Activated CD4-positive, alpha-beta memory T cell treated with anti-CD3 and anti-CD28 coated beads for 36 hours (primary cell): ENCODE measurements at places on chromosomes 11 and 22. TPM values are rescaled to one million over a fixed set of nuclear protein-coding genes. Genes with fewer than 3 reads are reported as not detected.
A peak's percentile ranks its signal among the peaks of the same experiment; 100 is the strongest.

Gene CCDC157
- total RNA-seq = 2.9 TPM

Gene IGSF9B
- total RNA-seq = 24.6 TPM

Gene CRACR2B
- total RNA-seq = 2.3 TPM

Gene DEPDC7
- total RNA-seq = 0.86 TPM

Gene OR4D5
- total RNA-seq = not detected

Gene OR52H1
- not detected for total RNA-seq

GRCh38 chr11:36509201-36509639 is 852 bp downstream of the TRAF6 start:
- H3K27me3 ChIP-seq = peaks cover 3% of the 10 kb centered on the region
- H3K4me1 ChIP-seq = peaks cover 33% of the 10 kb centered on the region
- H3K36me3 ChIP-seq = peaks cover 2% of the 10 kb centered on the region
- peak; percentile 57 for DNase-seq

DNA sequence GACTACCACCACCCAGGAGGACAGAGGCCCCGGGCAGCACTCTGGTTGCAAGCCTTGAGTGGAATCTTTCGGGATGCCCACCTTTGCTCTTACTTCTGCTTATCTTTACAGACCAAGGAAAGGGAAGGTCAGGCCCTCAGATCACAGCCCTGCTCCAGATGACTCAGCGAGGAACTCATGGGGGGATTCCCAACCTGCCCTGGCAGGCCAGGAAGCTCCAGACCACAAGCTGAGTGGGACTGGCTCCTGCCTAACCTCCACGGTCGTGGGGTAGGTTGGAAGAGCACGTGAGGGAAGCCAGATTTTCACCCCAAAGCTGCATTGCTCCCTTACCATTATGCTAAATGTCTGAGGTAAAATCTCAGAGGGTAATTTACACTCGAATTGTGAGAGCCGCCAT is 11.8 kb downstream of the TBC1D10A start:
- no peaks in the 10 kb centered on the region for H3K27me3 ChIP-seq
- peak overlapping the region; percentile 84 for H3K27ac ChIP-seq
- peaks cover 10% of the 10 kb centered on the region for H3K36me3 ChIP-seq
- peak; percentile 76 for DNase-seq

DNA sequence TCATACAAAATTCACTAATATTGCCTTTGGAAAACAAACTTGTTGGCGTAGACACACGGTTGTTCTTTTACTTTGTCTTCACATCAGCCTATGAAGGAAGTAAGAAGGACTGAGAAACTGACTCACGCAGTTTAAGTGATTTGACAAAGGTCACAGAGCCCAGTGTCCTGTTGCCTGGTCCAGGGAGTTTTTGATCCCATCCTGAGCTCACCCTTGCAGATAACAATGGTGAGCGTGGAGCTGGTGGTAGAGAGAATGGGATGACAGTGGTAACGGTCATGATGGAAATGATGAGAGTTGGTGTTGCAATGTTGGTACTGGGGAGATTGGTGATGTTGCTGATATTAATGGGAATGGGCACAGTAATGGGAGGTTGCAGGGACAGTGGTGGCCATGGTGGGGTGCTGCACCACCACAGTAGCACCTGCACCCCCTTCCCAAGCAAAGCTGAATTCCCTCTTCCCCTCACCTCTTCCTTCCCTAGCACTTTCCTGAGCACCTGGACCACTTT is 22.0 kb downstream of the CREB3L1 start:
- peaks cover 7% of the 10 kb centered on the region for H3K4me1 ChIP-seq
- H3K4me3 ChIP-seq = no peak overlapping the region
- no peak for DNase-seq
- H3K27ac ChIP-seq = no peak overlapping the region
- peaks cover 15% of the 10 kb centered on the region for H3K27me3 ChIP-seq

- no peaks in the 10 kb centered on the region for H3K36me3 ChIP-seq
- H3K27me3 ChIP-seq = peaks cover 30% of the 10 kb centered on the region
- peaks cover 11% of the 10 kb centered on the region for H3K4me1 ChIP-seq
- no peak for DNase-seq
Measured at GRCh38 chr11:122096272-122097112, 19.5 kb downstream of the BLID start.

- H3K4me3 ChIP-seq = no peak overlapping the region
- no peak overlapping the region for H3K27ac ChIP-seq
- peaks cover 19% of the 10 kb centered on the region for H3K27me3 ChIP-seq
- peak; percentile 56 for DNase-seq
Measured at GRCh38 chr11:12599408-12600143, 74.6 kb upstream of the TEAD1 start.

GRCh38 chr11:134906356-134906955 is 494.4 kb upstream of the B3GAT1 start:
- no peak for DNase-seq
- peaks cover 19% of the 10 kb centered on the region for H3K27me3 ChIP-seq
- no peaks in the 10 kb centered on the region for H3K4me1 ChIP-seq
- no peak overlapping the region for H3K27ac ChIP-seq
- H3K4me3 ChIP-seq = no peak overlapping the region

DNA sequence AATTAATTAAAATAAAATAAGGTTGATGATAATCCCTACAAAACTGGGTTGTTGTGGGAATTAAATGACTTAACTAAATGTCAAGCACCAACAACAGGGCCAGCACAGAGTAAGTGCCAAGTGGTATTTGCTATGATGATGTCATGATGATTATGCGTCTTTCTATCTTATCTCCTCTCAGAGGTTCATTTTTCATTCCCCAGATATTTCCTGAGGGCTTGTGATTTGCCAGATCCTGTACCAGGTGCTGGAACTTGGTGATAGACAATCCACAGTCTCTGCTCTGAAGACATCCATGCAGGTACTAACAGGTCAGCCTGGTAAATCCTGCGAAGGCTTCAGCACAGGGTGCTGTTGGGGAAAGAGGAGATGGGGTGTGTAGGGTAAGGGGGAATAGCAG is 8.1 kb upstream of the MYH9 start:
- no peak overlapping the region for H3K4me3 ChIP-seq
- no peaks in the 10 kb centered on the region for H3K27me3 ChIP-seq
- DNase-seq = no peak
- peak overlapping the region; percentile 21 for H3K27ac ChIP-seq

- peak; percentile 27 for DNase-seq
- H3K27ac ChIP-seq = peak overlapping the region; percentile 76
- H3K27me3 ChIP-seq = no peaks in the 10 kb centered on the region
Measured at GRCh38 chr11:62104816-62105653, 18.8 kb upstream of the INCENP start.
